ENCODE measurements at places on chromosomes 16 and 17.

GRCh38 chr17:28967221-28968135, 16.2 kb upstream of the PHF12 start:
- DNase-seq, result no peak

- no peak for DNase-seq
These were observed 34.0 kb upstream of the PIRT start for GRCh38 chr17:10871914-10872313.

- no peak for DNase-seq
These were observed 477 bp downstream of the NTAN1 start for GRCh38 chr16:15055141-15056053.

DNA sequence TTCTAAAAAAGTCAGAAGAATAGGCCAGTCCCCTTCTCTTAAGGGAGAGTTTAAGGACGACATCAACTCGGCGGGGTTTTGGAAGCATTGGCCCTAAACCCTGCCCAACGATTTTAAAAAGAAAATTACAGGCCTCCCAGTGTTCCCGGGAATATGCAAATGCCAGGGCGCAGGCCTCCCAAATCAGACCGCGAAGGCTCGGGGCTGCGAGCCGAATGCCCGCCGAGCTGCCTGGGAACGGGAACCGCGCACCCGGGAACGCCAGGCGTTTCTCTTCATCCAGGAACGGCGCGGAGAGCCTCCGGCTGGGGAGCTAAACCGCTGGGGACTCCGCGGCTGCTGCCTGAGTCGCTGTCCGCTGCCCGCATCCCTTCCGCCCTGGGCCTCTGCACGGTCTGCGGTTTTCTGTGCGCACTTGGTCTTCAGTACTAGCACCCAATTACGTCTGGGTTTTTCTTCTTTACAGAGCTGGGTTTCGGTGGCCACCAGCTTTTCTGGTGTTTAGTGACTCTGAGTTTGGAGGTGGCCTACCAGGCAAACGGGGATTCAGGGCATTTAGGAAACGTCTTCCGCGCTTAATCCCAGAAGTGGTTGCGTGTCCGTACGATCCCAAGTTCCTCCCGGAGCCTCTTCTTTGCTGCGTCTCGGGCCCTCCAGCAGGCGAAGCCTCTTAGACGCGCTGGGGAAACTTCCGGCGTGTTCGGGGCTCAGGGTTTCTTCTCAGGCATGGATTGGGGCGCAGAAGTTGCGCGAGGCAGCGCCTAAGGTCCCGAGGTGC, 5.7 kb downstream of the IRX5 start:
- no peak for DNase-seq

DNA sequence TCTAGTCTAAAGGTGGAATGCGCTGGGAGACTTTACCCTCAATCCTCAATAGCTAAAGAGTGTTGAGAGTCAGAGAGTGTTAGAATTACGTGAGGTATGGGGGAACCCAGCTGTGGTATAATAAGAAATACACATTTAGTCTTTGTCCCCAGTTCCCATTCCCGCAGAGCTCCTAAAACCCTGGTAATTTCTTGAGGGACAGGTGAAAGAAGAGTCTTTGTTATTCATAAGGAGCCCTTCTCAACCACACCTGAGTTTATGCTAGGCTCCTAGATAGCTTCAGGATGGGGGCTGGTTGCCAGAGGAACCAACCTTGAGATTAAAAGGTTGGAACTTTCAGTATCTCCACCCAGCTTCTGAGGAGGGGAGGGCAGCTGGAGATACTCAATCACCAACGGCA, 5.8 kb downstream of the ZNF18 start:
- DNase-seq, result no peak

GRCh38 chr17:55166506-55166905, 98.3 kb upstream of the HLF start:
- DNase-seq, result no peak

DNA sequence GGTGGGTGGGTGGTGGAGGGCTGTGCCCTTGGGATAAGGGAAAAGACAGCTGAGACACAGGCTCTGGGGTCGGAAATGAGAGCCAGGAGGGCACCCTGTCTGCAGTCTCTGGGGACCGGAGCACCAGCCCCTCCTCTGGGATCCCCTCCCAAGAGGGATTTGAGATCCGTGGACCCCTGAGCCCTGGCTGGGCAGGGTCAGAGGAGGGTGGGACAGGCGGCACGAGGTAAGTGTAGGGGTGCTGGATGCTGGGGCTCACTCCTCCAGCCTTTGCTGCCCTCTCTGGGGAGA, 425 bp downstream of the SGSH start:
- no peak for DNase-seq

- no peak for DNase-seq
These were observed 77.7 kb downstream of the MRM3 start for GRCh38 chr17:859824-860195.

- no peak for DNase-seq
These were observed 288.6 kb upstream of the ELAC2 start for GRCh38 chr17:13306310-13306962.

DNA sequence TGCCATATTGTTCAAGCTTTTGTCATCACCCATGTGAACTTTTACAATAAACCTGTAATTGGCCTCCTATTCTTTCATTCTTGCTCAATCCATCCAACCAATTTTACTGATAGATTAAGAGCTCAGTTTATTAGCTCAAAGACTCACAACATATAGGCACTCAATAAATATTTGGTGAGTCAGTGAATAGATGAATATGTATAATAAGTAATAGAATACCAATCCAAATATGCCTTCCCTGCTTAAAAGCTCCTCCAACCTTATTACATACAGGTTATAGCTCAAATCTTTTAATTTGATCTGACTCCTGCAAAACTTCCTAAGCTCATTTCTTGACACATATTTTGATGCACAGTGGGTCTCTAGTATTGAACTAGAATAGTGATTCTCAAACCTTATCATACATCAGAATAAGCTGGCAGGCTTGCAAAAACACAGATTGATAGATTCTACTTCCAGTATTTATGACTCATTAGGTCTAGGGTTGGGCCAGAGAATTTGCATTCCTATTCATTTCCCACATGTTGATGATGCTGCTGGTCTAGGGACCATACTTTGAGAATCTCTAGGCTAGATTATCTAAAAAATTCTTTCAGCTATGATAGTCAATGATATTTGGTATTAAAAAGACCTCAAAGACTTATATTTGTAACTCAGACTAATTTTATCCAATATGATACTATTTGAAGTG, 114.4 kb downstream of the PCTP start:
- DNase-seq, result no peak

DNA sequence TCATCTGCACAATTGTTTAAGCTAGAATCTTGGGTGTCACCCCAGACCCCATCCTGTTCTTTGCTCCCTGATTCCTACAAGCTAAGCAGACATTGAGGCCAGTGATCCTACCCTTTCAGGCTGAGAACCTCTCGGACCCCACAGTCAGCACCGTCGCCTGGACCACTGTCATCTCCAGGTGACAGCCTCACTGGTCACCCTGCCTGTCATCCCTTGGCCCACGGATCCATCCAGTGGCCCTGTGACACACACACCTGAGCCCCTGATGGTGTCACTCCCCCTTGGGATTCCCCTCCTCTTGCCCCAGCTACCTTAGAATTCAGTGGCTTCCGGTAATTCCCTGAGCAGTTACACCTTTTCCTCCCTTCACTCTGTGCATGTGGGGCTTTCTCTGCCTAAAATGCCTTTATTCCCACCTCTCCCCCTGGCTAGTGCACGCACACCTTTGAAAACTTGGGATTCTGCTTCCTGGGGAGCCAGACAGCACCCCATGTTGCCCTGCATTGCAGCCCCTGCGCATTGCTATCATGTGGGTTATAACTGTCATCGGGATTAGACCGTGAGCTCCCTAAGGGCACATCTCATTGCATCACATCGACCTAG, 3.0 kb downstream of the C16orf86 start:
- DNase-seq, result no peak

GRCh38 chr16:49458656-49459445, 85.2 kb downstream of the C16orf78 start:
- no peak for DNase-seq

GRCh38 chr17:79075446-79075750, 774 bp downstream of the ENGASE start:
- DNase-seq, result no peak

- no peak for DNase-seq
These were observed 3.3 kb upstream of the COG1 start for GRCh38 chr17:73189417-73190099.

GRCh38 chr16:57648581-57649442, 19.3 kb upstream of the ADGRG3 start:
- peak; percentile 41 for DNase-seq

- DNase-seq, result no peak
These were observed 55.7 kb downstream of the SOX9 start for GRCh38 chr17:72176516-72176851.

All from GOT3 (cell line).